ENCODE measurements at places on chromosomes 1 and 21. TPM values are rescaled to one million over a fixed set of nuclear protein-coding genes. Genes with fewer than 3 reads are reported as not detected.

The VPS45 gene
- total RNA-seq = 50.3 TPM

GRCh38 chr21:39326607-39327307 is 13.3 kb upstream of the BRWD1 start:
- DNase-seq = no peak

DNA sequence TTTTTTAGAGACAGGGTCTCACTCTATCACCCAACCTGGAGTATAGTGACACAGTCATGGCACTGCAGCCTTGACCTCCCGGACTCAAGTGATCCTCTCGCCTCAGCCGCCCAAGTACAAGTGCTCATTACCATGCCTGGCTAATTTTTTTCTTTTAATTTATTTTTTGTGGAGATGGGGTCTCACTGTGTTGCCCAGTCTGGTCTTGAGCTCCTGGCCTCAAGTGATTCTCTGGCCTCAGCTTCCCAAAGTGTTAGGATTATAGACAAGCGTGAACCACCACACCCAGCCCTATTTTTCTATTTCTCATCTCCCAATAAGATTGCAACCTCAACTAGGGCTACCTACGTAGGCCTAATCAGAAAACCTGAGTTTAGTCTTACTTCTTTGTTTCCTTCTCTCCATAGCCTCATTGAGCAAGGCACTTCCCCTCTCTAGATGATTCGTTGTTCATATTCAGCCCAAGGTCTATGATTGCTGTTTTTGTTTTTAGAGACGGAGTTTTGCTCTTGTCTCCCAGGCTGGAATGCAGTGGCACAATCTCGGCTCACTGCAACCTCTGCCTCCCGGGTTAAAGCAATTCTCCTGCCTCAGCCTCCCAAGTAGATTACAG is 1.1 kb upstream of the KPNA6 start:
- no peak for DNase-seq

DNA sequence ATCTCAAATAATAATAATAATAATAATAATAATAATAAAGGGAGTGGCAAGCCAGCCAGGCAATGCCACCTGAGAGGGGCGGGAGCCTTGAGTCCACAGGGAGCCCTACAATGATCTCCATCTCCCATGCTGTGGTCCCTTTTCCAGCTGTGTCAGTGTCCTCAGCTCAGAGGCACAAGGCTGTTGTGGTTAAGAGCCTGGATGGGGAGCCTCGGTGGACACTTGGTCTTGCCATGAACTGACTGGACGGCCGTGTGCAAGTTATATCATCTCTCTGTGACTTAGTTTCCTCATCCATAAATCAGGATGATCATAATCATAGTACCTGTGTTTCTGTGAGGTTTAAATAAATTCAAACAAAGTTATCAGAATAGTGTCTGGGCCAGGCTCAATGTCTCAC is 127.8 kb upstream of the TIAM1 start:
- DNase-seq = no peak

DNA sequence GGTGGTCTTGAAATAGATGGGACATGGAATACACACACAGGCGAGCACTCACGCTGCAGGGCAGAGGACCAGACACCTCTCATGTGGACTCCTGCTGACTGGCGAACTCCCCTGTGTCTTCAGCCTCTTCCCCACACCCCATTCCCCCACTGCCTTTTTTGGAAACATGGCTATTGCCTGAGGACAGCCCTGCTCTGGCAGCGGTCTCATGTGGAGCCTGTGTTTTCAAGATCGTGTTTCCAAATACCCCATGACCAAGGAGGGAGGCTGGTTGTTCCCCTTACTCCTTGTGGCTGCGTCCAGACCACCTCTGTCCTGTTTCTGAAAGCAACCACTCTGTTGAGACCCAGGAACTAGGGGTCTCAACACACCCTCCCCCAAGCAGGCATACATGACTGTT is 119.4 kb downstream of the C1orf94 start:
- DNase-seq = no peak

The SPATA6 gene
- 44.5 TPM for total RNA-seq

The SERPINC1 gene
- total RNA-seq = 0.93 TPM

The C1orf141 gene
- total RNA-seq = 9.5 TPM

- no peak for DNase-seq
These were observed 69.7 kb downstream of the ADSS2 start for GRCh38 chr1:244381878-244382565.

The OVAAL gene
- total RNA-seq = not detected

DNA sequence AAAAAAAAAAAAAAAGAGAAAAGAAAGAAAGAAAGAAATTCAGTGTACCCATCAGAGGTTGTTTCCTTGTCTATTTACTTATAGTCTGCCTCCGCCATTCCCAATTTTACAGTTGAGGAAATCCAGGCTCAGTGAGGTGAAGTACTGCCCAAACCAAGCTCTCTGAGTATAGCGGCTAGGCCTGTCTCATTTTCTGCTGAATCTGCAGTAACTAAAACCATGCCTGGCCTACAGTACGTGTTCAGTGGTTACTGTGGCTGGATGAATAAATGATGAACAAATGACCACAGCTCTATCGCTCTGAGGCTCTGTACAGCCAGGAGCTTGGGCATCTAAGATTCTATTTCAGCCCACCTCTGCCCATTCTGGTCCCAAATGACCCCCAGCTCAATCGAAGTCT is 24.3 kb downstream of the RAP1GAP start:
- DNase-seq = no peak

GRCh38 chr21:15624646-15625045 is 105.1 kb upstream of the USP25 start:
- DNase-seq = no peak

DNA sequence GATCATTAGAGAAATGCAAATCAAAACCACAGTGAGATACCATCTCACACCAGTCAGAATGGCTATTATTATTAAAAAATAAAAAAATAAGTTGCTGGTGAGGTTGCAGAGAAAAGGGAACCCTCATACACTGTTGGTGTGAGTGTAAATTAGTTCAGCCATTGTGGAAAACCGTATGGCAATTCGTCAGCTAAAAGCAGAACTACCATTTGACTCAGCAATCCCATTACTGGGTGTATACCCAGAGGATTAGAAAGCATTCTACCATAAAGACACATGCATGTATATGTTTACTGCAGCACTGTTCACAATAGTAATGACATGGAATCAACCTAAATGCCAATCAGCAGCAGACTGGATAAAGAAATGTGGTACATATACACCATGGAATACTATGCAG is 42.2 kb downstream of the GIPC2 start:
- DNase-seq = no peak

DNA sequence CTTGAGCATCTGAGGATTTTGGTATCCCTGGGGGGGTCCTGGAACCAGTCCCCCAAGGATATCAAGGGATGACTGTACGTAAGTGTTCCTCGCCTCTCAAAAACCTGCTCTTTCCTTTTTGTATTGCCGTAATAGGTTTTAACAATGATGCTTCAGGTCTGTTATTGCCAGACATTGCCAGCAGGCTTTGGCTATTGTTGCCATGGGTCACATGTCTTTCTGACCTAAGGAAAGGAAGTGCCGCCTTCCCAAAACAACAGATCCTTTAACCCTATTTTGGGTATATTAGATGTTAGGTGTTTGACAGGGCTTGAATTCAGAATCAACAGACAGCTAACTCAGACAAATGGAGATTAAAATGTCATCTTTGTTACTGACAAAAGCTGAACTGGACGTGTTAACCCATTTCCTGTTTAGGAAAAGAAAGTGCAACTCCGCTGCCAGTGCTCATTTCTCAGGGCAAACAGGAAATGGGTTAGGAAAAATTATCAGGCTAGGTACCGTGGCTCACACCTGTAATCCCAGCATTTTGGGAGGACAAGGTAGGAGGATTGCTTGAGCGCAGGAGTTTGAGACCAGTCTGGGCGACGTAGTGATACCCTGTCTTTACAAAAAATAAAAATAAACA is 12.4 kb upstream of the PRPF38B start:
- no peak for DNase-seq

The NIPAL3 gene
- total RNA-seq = 33.1 TPM

DNA sequence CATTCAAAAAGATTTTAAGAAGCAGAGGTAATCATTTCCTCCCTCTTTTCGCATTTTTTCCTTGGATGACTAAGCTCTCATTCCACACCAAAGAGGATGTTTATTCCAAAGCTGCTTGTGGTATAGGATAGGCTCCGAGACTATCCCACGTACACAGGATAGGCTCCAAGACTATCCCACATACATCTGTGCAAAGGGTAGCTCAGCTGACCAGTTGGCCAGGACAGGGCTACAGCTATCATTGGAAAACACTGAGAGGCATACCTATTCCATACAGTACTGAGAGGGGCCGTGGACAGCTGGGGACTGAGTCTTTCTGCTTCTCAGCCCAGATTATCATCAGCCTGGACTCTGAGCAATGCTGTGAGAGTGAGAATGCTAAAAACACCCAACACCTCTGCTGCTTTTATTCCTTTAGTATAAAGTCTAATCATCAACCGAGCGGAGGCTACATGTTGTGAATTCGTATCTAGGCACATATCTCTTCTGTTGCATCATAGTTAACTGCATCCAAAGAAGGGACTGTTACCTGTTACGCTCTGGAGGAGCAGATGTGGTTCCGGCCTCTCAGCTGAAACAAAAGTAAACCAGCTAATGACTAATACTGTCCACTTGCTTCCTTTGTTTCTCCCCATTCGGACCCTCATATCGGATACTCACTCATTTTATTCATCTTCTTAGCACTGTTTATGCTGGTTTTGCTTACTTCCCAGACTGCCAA is 141.0 kb downstream of the TNFSF18 start:
- DNase-seq = no peak

- DNase-seq = no peak
These were observed 18.1 kb downstream of the FGGY start for GRCh38 chr1:59314776-59315528.

GRCh38 chr1:109986054-109986444 is 1.5 kb downstream of the AHCYL1 start:
- DNase-seq = no peak

DNA sequence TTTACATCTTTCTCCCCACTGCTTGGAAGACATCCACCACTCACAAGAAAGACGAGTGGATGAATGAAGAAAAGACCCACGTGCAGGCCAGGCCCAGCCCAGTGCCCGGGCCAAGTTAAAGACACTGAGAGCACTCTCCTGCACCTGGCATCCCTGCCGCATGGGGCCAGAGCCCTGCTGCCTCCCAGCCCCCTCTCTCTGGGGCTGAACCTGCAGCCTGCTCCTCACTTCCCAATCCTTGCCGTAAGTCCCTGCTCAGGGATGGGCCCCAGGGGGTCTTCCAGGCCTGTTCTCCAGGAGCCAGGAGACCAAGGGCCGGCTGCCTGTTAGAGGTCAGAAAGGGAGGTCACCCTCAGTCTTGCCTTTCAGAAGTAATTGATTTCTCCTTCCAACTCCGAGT is 168.5 kb upstream of the ZC3H12A start:
- DNase-seq = no peak
